ENCODE measurements at places on chromosomes 3 and 15.

- DNase-seq = no peak
Observed at GRCh38 chr3:141561426-141562034, 74.7 kb downstream of the RASA2 start.

DNA sequence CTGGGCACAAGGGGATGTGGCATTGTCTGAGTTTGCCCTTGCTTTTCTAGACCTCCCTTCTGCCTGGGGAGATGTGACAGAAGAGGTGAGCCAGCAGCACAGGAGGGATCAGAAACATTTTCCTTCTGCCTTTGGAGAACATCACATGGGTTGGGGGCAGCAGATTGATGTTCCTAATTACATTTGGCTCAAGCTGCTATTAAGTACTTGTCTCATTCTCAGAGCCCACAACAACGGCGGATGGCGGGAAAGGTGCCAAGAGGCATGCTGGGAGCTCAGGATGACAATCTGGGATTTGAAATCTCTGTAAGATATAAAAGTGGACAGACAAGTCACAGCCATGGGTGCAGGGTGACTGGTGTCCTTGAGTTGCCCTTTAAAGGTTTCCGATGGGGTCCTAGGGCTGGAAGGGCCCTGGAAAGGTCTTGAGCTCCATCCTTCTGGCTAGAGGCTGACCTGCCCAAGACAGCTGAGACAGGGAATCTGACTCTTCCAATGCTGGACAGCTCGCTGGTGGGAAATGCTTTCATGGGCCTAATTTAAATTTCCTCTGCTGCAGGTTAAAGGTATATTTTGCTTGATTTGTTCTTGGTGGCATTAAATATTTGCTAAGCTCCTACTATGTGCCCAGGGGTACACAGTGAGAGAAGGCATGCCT, 2.4 kb upstream of the CORO2B start:
- DNase-seq = no peak

GRCh38 chr3:158712443-158712842, 19.8 kb downstream of the RARRES1 start:
- no peak for DNase-seq

DNA sequence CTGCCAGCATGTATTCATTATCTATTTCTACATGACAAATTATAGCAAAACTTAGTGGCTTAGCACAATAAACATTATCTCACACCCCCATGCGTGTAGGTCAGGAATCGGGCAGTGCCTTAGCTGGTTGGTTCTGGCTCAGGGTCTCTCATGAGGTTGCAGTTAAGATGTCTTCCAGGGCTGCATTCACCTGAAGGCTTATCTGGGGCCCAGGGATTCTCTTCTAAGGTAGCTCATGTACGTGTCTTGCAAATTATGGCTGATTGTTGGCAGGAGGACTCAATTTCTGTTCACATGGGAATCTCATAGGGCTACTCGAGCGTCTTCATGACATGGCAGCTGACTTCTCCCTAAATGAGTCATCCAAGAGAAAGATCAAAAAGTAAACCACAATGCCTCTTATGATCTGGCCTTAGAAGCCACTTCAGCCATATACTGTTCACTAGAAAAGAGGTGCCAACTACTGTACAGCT, 42.9 kb upstream of the TSC22D2 start:
- no peak for DNase-seq

DNA sequence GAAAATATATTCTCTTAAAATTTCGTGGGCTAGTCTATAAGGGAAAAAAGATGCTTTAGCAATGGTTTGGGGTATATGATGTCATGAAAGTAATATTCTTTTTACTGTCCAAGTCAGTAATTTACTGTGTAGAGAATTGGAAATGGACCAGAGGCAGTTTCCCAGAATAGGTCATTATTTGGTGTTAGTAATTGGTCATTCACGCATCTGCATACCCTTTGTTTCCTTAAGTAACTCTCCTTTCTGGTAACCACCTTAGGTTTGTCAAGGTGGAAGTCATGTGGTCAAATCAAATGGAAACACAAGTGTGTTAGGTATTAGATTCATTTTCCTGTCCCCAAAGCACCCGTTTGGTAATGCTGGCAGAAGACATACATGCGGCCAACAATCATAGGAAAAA, 23.9 kb downstream of the FBXO22 start:
- DNase-seq = no peak

DNA sequence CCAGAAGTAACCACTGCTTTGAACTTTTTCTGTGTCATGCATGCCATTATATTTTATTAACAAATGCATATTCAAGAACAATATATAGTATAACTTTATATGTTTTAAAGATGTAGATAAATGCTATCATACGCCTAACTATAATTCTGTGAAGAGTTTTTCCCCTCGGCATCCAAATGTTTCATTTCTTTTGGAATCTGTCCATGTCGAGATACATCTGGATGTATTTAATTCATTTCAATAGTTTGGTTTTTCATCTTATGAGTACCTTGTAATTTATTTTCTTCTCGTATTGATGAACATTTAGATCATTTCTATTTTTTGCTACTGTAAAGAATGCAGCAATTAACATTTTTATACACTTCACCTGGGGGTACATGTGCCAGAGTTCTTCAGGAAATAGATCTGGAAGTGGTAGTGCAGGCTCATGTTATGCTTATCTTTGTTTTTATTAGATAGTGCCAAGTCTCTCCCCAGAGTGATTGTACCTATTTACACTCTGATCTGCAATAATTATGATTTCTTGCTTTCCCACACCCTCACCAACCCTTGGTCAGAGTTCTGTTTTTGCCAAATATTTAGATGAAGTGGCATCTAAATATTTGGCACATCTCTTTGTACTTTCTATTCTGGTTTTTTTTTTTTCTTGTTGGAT, 29.7 kb downstream of the USP13 start:
- DNase-seq = no peak

GRCh38 chr3:64627471-64628321, 60.1 kb downstream of the ADAMTS9 start:
- no peak for DNase-seq

DNA sequence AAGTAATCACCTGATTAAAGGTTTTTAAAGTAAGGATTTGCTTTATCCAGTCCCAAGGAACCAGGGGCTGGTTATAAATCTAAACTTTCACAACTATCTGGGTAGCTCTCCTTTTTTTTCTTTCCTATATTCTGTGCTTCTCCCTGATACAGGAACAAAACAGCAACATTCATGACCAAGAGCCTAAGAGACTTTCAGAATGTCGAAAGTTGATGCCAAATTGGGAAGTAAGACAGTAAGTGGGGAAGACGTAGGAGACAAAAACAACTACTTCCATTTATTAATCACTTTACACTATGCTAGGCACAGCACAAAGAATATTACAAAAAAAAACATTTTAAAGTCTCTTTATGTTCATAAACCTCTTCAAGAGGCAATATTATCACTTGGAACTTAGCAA, 211.6 kb downstream of the MAGI1 start:
- DNase-seq = no peak

DNA sequence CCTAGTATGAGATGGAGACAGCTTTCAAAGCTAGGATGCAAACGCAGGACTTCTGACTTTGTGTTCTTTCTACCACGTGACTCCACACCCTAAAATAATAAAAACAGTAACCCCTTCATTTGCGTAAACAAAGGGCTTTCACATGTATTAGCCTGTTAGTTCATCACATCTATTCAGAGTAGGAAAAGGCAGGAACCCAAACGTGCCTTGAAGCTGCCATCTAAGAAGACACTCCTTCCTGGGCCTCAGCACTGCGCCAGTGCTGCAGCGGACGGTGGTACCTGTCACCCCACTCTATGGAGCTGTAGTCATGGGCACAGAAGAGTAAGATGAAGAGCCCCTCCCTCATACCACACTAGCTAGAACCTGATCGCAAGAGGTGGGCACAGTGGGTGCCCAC, 34.3 kb downstream of the PLD1 start:
- no peak for DNase-seq

DNA sequence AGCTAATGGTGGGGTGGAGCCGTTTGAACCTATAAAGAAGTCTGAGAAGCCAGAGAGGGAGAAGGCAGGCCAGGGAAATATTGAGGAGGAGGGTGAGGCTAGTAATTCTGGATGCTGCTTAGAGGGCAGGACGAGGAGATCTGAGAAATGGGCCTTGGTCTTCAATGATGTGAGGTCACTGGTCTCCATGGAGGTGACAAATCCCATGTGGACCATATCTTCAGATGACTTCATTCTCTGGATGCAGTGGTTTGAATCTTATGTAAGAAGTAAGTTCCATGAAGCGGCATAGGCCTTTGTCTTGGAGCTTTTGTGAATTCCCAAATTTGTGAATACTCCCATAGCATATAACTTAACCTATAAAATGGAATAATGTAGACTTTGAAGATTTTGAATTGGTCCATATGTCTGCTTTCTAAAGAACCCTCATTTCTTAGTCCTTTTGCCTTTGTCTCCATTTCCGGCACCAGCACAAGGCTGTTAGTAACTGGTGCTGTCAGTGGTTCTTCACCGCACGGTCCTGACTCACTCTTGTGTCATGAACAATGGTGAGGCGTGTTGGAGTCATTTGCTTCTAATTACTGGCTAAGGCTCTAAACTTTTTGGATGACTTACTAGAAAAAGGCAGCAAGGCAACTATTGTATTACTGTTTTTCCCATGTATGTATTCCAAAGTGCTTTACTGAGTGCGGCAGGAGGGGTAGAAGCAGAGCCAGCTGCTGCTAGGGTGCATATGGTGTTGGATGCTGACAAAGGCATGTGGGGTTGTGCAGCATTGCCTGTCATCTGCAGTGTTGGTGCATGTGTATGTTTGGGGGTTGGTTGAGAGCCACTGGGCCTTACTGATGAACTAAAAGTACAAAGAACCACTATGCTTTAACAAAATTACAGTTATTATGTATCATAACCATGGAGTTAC, 279.3 kb upstream of the C2CD4B start:
- no peak for DNase-seq

DNA sequence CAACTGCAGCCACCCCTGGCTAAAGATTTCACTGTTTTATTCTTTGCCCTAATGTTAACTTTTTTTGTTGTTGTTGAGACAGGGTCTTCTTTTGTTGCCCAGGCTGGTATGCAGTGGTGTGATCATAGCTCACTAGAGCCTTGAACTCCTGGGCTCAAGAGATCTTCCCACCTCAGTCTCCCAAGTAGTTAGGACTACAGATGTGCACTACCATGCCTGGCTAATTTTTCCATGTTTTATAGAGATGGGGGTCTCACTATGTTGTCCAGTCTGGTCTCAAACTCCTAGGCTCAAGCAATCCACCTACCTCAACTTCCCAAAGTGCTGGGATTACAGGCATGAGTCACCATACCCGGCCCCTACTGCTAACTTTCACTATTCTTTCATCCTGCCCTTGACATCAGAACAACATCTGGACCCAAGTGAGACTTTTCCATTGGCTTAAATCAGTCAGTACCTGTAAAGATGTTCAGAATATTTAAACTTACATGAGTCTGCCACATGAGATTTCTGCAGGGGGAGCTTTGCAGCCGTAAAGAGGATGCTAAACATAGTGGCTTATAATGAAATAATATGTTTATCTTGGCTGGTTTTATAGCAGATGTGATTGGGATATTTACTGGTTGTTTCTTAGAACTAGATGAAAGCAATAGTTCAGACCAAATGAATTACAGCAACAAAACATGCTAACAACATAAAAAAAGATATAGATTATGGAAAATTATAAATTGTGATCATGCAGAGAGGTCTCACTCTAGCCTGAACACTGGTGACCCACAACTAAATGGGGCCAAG, 73.6 kb downstream of the HMG20A start:
- no peak for DNase-seq

DNA sequence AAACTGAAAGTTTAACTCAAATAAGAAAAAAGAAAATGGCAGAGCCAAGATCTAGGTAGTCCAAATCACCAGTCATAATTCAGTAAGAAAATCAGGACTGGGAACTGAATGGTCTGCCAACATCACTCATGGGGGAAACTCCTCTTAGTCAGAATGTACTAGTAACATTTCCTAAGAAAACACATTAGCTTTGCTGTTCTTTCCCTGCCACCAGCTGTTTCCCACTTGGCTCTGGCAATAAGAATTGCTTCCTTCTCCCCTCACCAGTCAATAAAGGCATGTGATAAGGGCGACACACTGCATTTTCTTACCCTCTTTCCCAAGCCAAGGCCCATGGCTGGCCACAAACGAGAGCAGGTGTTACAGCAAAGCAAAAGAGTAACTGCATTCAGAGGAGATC, 46.1 kb downstream of the PIK3R4 start:
- DNase-seq = no peak

- DNase-seq = peak; percentile 58
Observed at GRCh38 chr3:43389388-43390254, 103.3 kb downstream of the SNRK start.

- DNase-seq = no peak
Observed at GRCh38 chr3:167668651-167669050, 14.9 kb upstream of the WDR49 start.

DNA sequence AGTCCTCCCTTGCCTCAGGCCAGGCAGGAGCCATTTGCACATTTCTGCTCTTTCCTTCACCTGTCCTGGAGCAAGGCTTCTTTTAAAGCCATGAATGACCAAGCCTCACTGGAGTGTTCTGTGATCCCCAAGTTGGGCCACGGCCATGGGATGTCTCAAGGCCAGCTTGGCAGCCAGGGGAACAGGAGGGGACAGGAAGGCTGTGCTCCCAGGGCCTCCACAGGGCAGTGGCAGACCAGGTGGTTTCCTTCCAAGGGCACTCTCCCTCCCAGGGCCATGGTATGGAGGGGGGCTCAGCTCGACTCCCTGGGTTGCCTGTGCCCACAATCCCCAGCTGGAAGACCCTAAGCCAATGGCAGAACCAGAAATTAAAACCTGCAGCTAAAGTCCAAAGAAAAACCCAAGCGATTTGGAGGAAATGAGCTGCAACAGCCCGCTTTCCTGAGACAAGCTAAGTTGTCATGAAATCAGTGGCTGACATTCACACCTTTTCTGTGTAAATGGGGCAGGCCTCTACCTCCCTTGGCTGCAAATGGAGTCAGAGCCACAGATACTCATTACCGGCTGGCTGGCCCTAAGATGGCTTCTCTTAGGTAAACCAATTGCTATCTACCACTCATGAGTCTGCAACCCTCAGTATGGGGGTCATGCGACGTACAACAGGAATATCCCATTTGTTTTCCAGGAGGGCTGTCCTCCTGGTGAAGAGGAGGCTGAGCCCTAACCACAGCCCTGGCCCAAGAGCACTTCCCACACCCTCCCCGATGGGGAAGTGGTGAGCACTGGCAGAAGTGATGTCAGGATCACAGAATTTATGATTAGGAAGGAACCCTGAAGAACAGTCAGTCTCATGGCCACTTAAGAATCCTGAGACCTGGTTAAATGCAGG, 83.3 kb downstream of the SNRK start:
- no peak for DNase-seq

GRCh38 chr15:101492766-101493692, 3.5 kb upstream of the PCSK6 start:
- no peak for DNase-seq

- no peak for DNase-seq
Observed at GRCh38 chr15:73433873-73434272, 9.1 kb upstream of the REC114 start.
